ENCODE measurements at places on chromosomes 16 and 17.

- DNase-seq = no peak
Measured at GRCh38 chr16:50676684-50677225, 4.4 kb downstream of the SNX20 start.

GRCh38 chr16:66926961-66927436, 1.7 kb upstream of the RRAD start:
- no peak for DNase-seq

DNA sequence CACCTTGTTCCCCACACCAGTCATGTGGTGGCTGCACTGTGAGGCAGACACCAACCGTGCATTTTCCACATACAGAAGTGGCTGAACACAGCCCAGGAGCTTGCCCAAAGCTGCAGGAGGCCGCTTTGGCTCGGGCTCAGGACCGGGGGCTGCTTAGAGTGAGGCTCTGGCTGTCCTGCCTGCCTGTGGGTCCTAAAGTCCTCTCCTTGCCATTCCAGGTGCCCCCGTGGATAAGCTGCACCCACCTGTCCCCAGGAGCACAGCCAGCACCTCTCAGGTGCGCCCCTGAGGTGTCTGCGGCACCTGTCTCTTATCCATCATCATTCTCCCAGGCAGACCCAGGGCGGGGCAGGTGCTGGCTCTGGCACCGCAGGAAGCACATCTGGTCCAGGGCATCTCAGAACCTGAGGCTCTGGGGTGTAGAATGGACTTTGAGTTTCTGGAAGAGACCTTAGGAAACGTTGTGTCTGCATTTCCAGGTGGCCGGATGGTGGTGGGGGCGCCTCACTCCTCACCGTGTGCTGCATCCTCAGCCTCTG, 180.5 kb upstream of the ZNF469 start:
- DNase-seq = no peak

DNA sequence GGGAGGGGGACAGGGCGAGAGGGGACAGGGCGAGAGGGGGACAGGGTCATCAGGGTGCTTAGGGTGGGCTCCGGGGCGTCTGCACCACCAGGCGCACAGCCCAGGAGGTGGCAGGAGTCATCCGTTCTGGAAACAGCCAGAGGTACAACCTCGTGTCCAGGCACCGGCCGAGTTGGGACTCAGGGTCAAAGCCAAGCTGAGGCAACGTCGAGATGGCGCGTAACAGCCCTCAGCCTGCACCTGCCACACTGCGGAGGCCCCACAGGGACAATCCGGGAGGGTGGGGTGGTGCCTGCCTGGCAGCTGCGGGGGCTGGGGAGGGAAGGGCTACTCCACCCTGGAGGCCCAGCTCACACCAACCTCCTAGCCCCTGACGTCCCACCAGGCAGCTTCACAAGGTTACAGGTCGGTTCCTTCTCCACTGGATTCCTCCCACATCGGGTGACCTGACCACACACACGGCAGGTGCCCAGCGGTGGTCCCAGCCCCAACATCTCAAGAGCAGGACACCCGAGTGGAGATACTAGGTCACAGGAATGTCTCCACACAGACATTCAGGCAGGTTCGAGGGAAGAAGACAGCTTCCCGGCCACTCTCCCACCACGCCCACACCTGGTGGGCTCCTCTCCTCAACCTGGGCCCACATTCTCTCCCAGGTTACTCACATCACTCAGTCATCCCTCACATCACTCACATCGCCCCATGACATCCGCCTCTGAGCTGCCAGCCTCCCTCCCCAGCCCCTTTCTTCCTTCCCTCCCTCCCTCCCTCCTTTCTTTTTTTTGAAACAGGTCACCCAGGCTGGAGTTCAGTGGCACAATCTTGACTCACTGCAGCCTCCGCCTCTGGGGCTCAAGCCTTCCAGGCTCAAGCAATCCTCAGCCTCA, 47.3 kb downstream of the RPH3AL start:
- DNase-seq = no peak

- no peak for DNase-seq
Measured at GRCh38 chr16:54780266-54780665, 150.4 kb upstream of the IRX5 start.

GRCh38 chr16:3256866-3257465, 533 bp upstream of the MEFV start:
- no peak for DNase-seq

GRCh38 chr17:75850928-75851692, 4.0 kb downstream of the WBP2 start:
- no peak for DNase-seq
